CD4-positive, alpha-beta T cell treated with Interleukin-4 for 4 hours (primary cell): ENCODE measurements at places on chromosomes 7 and 10.
A peak's percentile ranks its signal among the peaks of the same experiment; 100 is the strongest.

DNA sequence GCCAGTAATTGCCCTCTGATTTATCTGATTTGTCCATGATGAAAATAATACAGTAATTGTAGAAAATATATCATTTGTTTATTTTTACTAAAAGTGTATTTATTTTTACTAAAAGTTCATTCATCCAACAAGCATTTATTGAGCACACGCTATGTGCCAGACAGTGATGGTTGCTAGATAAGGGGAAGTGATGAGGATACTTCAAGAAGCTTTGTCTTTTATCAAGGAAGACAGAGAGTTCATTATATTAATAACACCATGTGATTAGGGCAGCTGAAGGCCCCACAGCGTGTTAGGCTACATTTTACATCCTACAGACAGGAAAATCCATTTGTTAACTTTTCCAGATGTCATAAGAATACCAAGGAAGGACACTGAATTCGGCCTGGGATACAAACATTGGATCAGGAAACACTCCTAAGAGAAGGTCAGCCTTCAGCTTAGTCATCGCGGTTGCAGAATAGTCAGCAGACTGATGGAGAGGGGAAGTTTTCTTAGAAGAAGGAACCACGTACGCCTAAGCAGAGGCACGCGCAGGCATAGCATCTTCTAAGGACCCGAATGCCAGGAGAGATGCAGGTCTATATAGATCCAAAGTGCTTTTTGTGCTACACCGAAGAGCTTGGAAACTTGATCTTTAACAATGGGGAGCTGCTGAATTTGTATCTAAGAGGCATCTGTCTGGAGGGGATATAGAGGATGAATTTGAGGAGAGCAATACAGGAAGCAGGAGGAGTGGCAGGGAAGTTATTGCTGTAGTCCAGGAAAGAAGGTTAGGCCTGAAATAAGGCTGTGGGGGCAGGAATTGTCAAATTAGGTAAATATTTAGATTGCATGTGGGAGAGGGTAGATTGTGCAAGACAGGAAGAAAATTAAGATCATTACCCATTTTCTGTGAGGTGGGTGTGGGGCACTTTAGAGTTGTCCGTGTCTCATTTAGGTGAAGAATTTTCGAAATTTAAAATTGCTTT is 85.7 kb downstream of the LRGUK start:
- no peak for DNase-seq

DNA sequence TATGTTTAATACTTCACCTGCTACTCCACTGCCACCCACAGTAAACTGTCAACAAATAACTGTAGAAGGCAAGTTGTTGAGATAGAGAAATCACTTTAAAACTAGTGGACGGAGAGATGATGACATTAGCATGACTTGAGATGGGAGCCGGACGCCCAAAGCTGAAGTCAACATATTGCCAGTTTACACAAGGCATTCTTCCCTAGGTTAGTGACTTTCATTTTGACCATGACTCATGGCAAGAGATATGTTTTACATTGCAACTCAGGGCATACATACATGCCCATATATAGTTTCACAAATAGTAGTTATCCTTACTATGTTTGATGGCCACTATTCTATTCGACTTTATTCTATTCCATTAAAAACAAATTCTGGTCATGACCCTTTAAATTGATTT is 296.6 kb downstream of the PLXNA4 start:
- no peak for DNase-seq

DNA sequence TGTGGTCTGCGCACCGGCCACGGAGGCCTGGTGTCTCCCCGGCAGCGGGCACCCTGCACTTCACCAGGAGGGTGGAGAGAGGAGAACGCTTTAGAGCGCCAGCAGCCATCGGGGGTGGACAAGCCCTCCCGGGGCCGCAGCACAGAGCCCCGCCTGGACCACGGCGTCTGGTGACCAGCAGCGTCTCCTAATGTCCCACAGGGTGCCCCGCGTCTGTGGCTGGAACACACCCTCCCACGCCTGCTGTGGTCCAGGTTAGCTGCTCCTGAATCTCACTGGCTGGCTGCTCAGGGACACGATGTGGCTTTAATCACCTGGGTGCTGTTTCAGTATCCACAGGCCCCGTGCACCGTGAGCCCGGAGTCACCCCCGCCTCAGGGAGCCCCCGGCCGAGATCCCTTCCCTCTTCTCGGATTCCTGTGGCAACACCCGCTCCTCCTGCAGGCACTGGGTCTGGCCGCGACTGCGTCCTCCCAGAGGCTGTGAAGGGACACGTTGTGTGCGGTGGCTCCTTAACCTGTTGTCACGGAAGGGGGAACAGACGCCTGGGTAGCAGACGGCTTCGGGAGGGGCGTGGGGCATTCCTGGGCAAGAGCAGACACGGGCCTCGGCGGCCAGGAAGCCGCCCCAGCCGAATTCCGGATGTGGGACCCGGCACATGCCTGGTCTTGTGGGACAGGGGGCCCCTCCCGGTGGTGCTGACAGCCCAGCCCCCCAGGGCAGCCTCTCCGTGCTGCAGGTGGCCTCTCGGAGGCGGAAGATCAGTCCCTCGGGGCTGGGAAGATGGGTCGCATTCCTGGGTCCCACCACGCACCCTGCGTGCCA is 78.9 kb downstream of the FOXL3 start:
- DNase-seq = no peak

DNA sequence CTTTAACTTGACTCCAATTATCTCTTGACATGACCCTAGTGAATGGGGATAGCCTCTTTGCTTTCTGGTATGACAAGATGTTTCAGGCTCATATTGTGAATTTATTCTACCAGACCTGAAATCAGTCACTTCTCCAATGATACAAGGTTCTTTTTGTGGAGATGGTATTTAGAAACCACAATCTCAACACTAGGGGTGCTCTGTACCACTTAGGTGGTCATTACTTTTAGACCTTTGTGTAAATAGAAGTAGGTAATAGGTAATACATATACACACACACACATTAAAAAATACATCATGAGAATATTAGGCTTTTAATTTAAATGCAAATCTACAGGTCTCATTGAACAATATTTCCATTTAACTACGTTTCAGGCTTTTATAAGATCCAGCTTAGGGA is 199.0 kb upstream of the RHOBTB1 start:
- DNase-seq = no peak

DNA sequence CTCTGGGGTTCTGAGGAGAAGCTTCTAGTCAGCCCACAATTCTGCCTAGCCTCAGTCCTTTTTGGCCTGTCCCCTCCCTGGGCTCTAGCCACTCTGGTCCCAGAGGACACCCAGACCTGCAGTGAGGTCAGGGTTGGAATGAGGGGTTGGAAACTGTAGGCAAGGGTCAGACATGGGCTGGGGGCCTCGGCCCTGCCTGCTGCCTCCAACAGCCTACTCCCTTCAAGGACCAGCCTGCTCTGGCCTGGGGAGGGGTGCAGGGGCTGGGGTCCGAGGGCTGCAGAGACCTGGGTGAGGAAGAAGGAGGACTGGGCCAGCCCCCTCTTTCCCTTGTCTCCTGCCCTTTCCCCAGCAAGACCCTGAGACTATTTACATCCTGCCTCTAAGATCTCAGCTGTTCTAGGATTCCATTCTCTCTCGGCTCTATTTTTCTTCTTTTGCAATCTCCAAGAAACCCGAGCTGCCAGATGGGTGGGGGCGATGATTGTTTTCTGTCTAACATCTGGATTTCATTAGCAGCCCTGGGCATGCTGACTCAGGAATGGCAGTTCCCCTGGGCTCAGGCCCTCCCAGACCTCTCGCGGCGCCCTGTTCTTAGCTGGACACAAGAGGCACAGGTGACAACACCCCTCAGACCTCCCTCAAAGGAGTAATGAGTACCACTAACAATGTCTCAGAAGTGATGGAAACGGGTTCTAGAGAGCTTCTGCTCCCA is 23.1 kb downstream of the ZCCHC24 start:
- no peak for DNase-seq

DNA sequence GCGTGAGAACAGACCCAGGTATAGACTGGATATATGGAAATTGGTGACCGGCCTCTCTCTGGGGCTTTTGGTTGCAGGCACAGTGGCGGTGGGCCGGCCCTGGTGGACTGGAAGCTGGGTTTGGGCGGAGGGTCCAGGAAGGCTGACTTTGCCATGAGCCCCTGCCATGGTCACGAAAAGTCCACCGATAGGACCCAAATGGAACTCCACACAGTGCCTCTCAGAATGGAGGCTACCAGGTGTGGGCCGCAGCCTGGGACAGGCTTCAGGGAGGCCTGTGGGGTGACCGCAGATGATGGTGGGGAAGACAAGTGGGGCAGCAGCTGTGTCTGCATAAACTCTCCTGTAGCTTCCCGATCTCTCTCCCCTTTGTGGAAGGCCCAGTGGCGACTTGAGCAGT is 123.2 kb downstream of the DNAJB6 start:
- no peak for DNase-seq

- DNase-seq = no peak
Measured at GRCh38 chr7:44150466-44150832, 9.3 kb upstream of the MYL7 start.

DNA sequence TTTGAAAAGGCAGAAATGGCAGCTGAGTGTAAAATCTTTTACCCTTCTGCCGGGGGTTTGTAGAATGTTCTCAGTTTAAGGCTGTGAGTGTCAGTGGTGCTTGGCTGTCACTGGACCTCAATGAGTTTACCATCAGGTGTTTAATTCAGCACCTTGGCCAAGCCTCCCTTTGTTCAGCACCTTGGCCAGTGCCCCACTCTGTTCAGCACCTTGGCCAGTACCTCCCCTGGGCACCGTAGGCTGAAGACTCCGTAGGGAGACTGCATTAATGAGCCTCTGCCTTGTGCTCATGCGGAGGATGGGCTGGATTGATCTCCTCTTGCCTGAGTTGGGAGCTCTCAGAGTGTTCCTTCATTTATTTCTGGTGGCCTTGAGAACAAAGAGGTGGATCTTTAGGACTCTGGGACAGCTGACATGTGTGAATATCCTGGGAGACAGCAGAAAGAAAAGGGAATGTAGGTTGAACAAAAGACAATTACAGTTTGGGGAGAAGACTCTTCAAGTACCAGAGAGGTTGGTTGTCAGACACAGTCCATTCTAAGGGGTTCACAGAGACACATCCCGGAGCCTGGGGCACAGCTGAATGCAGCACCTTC is 1.6 kb downstream of the FAM24A start:
- DNase-seq = peak; percentile 12

- DNase-seq = no peak
Measured at GRCh38 chr7:117796889-117797288, 76.4 kb downstream of the CTTNBP2 start.

GRCh38 chr10:129675027-129675769 is 208.2 kb downstream of the MGMT start:
- no peak for DNase-seq
